Stimulated activated CD8-positive, alpha-beta memory T cell treated with anti-CD3 and anti-CD28 coated beads, Interleukin-2, amount 100 ng/mL, for 1 hour (primary cell): ENCODE measurements at places on chromosomes 5 and 9.

DNA sequence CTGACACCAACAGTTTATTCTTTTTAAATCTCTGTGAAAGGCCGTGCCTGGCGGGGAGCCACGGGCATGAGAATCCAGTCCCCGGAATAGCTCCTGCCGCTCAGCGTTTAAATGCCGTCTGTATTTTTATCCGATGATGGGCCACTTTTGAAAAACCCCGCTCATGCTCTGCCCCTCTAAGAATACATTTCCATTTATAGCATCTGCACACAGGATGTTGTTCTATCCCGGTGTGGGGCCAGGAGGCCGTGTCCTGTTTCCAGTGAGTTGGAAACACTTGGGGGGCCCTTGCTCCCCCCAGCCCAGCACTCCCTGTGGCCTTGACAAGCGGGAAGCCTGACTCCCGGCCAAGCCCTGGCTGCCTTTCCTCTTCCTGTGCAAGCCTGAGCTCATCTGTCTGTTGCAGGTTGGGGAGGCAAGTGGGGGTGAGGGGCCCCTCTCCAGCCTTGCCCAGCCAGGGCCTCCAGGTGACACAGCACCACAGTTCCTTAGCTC, 39.0 kb downstream of the ERGIC1 start:
- DNase-seq = no peak

GRCh38 chr9:108186642-108187395, 669.0 kb downstream of the ACTL7B start:
- no peak for DNase-seq

DNA sequence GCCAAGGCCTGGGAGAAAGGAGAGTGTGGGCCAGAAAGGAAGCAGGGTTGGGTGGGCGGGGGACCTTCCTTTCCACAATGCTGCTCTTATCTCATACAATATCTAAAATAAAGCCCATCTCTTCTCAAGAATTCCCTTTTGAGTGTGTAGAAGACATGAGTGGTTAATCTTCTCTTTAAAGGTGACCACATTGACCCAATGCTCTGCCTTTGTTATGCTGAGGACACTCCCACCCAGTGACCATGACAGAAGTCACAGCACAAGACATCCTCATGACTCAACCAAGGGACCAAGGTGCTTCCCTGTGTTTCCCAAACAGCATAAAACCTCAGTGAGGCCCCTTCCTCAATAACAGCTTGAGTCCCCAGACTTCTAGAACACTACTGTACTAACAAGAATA, 193.0 kb upstream of the ADAMTS16 start:
- no peak for DNase-seq

- no peak for DNase-seq
Observed at GRCh38 chr5:122316656-122317055, 4.6 kb downstream of the SNCAIP start.

DNA sequence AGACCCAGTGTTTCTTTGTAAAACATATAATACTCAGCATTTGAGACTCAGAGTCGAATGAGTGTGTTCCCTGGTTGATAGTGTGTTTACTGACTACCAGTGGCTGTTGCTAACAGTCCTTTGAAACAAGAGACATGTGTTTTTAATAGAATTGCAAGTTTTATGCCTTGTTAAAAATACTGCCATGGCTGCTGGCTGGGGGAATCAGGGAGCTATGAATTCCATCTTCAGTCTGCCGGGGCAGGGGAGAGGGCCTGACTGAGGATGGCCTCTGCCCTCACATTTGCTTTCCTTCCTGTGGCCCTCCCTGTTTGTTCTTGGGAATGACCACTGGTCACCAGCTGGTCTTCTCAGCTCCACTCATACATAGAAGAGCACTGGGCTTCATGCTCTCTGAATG, 63.8 kb downstream of the PDZD2 start:
- no peak for DNase-seq

GRCh38 chr5:126851501-126852011, 74.6 kb downstream of the LMNB1 start:
- DNase-seq = no peak

DNA sequence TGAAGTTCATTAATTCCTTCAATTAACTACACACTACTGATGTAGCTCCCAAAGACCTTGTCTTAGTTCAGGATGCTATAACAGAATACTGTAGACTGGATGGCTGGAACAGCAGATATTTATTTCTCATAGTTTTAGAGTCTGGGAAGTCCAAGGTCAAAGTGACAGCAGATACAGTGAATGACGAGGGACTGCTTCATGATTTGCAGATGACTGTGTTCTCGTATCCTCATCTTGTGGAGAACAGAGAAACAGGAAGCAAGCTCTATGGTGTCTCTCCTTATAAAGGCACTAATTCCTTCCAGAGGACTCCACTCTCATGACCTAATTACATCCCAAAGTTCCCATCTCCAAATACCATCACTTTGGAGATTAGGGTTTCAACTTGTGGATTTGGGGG, 65.6 kb upstream of the MAP1B start:
- no peak for DNase-seq

GRCh38 chr9:34375901-34376595, 650 bp downstream of the MYORG start:
- DNase-seq = no peak

GRCh38 chr5:150781706-150782614, 3.4 kb downstream of the SMIM3 start:
- no peak for DNase-seq

DNA sequence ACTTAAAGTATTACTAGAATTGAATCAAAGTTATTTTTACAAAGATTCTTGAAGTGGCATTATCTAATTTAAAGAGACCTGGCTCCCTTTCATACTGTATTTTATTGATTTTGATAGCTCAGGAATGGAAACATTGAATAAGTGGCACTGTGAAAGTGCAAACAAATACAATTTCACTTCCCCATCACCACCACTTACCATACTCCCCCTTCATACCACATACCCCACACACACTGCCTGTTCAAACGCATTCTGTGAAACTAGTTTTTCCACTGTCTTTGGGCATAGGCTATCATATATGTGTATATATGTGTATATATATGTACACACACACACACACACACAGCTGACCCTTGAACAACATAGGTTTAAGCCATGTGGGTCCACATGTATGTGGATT, 62.1 kb upstream of the ATG10 start:
- DNase-seq = no peak

DNA sequence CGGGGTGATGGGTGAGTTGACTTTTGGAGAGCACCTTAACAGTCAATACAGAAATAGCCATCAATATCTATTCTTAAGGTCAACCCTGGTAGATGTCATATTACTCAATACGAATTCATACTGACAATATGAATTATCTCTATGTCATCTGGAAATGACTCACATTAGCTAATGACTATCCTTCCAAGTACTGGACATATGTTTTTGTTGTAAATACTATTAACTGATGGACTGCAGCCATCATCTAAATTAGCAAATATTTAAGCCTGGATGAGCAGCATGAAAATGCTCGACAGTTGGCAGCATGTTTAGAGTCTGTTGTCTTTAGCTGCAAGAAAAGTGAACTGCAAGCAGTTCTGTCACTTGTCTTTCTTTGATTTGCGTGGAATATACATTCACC, 19.6 kb upstream of the ISOC1 start:
- DNase-seq = no peak

DNA sequence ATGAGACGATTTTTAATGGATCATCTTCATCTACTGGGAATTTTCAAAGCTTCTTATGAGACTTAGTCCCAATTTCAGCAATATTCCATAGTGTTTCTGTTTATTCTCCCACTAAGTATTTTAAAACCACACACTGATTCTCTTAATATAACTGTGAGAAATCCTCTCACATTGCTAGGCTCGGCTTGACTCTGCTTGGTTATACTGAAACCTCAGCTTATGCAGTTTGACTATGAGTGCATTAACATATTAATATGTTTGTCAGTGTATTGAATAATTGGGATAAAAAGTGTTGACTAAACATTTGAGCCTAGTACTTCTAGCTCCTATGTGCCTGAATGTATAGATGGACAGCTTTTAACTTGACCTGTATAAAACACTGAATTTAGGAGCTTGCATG, 298.5 kb upstream of the IZUMO3 start:
- no peak for DNase-seq

DNA sequence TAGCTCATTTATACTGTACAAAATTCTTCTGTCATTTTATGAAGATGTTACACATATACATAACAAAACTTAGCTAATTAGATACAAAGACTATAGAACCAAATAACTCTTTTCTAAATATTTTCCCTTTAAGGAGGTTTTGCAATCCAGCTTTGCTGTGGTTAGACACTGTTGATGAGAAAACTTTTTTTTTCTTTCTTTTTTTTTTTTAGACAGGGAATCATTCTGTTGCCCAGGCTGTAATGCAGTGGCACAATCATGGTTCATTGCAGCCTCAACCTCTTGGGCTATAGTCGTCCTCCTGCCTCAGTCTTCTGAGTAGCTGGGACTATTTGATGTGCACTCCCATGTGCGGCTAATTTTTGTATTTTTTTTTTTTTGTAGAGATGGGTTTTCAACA, 38.5 kb upstream of the CDKN2B start:
- no peak for DNase-seq

DNA sequence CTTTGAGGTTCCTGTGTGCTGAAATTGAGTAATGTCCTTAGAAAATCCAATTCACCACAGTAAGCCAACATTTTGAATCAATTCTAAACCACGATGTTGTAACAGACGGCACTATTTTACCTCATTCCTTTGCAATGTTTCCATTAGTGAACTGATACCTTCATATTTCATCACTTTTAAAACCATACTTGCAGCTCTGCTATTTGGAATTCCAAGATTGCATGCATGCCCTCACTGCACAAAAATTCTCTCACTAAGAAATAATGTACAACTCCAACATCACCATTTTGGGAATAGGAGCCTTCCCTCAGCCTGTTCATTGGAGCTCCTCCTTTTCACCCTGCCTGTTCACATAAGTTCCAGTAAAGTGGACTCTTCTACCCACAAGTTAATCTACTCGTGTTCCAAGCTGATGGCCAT, 74.8 kb upstream of the TGFBR1 start:
- DNase-seq = no peak

DNA sequence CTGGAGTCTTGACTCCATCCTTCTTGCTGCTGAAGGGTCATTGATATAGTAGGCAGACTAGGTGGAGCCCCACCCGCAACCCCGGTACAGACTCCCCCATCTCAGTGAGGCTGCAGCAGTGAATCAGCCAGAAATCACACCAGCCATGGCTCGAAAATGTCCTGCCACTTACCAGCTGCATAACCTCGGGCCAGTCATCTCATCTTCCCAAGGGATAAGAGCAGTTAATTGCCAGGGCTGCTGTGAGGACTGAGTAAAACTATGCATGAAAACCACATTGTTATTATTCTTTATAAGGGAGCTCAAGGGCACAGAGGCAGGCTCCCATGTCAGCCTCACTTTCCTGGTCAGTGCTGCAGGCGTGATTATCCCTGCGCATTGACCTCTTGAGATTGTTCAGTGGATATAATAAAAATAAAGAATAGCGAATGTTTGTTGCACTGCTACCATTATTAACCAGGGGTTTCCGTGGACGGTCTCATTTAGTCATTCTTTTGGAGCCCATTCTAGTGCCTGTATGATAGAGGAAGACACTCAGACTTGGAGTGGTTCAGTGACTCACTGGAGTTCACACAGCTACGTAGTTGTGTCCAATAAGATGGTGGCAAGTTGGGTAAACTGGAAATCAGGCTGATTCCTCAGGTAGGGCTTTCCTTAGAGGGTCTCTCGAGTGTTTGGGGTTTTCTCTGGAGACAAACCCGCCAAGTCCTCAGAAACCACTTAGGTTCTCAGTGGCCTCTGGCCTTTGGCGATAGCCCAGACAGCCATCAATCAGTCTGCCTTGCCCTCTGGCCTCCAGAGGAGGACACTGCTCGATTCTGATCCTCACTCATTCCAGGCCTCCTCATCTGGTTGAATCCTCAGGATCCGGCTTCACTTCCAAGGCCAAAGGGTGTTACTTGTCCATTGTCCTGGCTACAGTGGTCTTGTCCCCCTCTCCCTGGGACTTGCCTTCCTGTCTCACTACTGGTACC, 39.9 kb downstream of the COL15A1 start:
- no peak for DNase-seq

GRCh38 chr9:38339087-38339486, 53.4 kb upstream of the ALDH1B1 start:
- no peak for DNase-seq

- DNase-seq = no peak
Observed at GRCh38 chr5:138037271-138037670, 4.4 kb upstream of the FAM13B start.

DNA sequence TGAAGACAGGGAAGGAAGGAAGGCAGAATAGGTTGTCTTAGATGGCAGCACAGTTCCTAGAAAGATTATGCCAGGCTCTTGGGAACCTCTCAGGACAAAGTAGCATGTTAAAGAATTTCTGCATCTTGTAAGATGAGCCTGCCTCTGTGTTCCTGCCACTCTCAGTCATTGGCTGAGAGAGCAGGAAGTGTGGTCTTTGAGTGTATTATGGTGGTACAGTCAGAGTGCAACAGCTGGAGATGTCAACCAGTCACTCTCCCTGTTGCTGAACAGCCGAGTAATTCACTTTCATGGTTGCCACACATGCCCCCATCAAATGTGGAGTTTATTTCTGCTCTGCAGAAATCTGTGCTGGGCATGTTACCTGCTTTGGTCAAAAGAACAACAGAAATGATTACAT, 659.6 kb upstream of the RIOK2 start:
- no peak for DNase-seq

DNA sequence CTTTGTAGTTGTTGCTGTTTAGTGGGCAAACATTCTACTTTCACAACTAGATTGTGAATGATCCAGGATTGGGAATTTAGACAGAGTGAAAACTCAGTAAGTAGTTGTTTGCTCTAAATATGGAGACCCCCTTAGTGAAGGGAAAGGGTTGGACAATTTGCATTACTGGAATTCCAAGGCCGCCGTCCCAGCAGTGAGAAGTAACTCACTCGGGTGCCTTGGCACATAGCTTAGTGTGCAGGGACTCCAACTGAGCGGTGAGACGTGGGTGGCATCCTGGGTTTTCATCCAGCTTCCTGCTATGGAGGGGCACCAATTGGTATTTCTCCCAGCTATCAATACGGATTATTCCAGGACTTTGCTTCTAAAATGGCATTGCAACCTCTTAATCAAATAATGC, 69.7 kb upstream of the FCN1 start:
- no peak for DNase-seq

GRCh38 chr9:31347082-31347617, 1037.3 kb upstream of the ACO1 start:
- no peak for DNase-seq

- no peak for DNase-seq
Observed at GRCh38 chr9:99998266-99998665, 91.8 kb downstream of the STX17 start.

DNA sequence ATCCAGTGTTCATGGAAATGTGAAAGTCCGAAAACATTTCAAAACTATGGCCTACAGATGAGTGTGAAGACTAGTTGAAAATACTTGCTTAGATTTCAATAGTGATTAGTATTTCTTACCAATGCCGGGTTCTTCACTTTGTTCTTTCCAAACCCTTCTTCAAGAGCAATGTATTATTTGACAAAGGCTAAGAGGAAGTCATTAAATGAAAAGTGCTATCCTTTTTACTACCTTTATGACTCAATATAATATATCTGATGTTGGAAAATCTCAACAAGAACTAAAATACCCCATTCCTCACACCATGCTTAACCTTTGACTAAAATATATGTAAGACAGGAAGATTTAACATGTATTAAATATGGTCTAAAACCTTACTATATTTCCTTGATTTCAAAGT, 6.7 kb upstream of the MIER3 start:
- DNase-seq = no peak
